Peyer's patch (tissue), 4 donors: ENCODE measurements at places on chromosomes 2 and 18. TPM values are rescaled to one million over a fixed set of nuclear protein-coding genes. Genes with fewer than 3 reads are reported as not detected.

The CD226 gene
- total RNA-seq, result 10.7 TPM

The CYB5A gene
- 397 TPM for total RNA-seq

The DSC3 gene
- total RNA-seq, result 0.83 TPM

The ANKRD23 gene
- 14.0 TPM for total RNA-seq

- no peak for DNase-seq
Measured at GRCh38 chr2:119513832-119514231, 10.5 kb downstream of the SCTR start.

DNA sequence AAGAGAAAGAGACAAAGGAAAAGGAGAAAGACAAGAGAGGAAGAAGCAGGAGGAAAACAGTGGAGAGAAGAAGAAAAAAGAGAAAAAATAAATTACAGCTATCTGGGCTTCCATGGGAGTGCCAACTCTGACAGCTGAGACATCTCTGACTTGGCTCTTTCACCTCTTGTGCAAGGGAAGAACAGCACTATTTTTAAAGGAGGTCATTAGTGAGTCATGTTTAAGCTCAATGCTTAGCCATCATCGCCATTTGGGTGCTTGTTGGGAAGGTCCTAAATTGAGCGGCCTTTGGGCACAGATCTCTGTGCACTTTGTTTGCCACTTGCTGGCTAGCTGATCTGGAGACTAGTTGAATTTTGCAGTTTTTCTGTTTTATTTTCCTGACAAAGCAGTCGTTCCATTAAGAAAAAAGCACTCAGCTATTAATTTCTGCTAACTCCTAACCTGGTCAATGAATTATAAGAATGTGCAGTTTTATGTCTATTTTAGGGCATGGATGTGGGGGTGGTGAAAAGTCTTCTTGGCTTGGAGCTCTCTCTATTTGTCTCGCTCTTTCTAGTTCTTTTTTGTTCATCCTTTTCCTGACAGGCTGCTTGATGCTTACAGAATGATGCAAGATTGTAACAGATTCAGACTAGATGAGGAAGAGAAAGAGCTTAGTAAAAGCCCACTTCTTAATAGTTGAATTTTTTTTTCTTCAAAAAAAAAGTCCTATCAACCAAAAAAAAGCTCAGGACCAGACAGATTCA lies 231.5 kb downstream of the SLC8A1 start:
- DNase-seq, result no peak

- DNase-seq, result no peak
Measured at GRCh38 chr2:216645636-216645950, 12.4 kb downstream of the IGFBP2 start.

DNA sequence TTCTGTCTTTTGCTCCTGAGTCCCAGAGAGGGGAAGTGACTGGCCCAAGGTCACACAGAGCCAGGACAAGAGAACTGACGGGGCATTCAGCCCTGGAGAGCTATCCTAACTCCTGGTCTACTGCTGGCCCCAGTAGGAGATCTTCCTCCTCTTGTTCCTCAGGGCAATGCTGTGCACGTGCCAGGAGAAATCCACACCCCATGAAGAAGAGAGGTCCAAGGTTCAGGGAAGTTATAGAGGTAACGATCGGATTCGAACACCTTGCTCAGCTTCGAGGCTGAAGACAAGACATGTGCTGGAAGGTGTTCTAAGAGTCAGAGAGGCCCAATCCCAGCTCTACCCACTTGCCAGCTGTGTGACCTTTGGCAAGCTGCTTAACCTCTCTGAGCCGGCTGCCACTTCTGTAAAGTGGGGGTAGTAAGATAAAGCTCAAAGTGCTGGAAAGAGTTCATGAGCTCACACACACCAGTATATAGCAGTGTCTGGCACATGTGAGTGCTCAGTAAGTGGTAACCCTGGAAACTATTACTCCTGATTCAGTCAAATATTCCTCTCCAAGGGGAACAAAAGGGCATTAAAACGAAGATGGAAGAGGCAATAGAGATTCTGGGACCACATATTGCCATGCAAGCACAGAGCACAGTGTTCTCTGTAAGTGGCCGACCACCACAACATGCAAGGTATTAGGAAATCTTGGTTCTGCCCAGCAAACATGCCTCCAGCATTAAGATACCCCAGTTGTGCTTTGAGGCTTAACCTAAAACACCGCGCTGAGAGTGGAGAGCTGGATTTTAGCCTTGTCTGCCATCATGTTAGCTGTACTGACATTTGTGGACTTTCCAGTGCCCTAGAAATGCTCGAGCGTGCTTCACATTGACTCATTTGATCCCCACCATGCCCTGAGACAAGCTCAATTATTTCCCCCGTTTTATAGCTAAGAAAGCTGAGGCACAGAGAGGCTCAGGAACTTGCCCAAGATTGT lies 25.6 kb downstream of the SERTAD2 start:
- DNase-seq, result peak; percentile 47

DNA sequence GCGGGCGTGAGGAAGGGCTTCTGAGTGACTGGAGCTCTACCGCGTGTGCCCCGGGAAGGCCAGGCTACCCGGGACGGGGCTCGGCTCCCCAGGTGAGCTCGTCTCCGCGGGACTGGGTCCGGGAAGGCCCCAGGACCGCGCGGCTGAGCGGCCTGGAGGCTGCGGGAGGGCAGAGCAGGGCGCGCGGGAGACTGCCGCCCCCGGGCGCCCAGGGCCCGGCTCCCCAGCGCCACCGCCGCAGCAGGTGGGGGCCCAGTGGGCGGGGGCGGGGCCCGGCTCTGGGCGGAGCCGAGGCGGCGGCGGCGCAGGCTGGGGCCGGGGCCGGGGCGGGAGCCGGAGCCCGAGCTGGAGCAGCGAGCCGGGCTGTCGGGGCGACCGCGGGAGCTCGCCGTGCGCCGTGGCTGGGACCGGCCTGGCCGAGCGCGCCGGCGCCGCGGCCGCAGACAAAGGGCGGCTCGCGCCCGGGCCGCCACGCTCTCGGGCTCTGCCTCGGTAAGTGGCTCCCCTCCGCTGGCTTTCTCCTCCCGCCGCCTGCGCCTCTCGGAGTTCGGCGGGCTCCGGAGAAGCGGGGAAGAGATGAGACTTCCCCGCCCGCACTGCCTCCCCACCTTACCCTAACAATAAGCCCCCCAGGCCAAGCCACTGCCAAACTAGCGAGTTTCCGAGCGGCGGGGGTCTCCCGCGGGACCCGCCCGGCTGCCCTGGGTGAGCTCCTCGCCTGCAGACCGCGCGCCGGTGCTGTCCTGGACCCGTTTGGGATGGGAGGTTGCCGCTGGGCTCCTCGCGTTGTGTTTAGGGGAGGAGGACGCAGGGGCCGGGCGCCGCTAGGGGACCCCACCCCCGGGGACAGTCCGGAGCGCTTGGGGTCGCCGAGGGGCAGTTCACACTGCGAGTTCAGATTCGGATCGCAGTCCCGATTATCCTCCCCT lies at the start of gene MAPK4:
MAPK4 (plus strand) TSS at position 336 of the 929 bp plus-strand sequence. CDS start 103,872 bp downstream, outside the sequence.
- DNase-seq, result peak; percentile 64

GRCh38 chr2:42959234-42960001 lies 167.0 kb upstream of the HAAO start:
- DNase-seq, result no peak

DNA sequence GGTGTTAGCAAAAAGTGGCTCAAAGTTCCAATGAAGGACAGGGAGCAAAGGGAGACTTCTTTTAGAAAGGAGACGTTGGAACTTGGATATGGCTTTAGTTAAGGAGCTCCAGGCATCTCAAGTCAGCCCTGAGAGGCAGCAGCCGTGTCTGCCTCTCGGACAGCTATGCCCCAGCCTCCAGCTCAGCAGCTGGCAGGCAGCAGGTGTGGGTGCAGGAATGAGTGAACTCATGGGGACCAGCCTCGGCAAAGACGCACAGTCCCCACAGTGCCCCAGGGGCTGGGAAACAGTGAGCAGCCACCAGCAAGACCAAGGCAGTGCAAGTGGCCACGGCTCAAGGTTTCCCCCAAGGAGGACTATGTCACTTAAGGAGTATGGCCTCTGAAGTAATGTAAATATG lies 1.6 kb upstream of the LRRFIP1 start:
- DNase-seq, result no peak

GRCh38 chr18:6733758-6734157 lies 4.2 kb downstream of the ARHGAP28 start:
- DNase-seq, result no peak

DNA sequence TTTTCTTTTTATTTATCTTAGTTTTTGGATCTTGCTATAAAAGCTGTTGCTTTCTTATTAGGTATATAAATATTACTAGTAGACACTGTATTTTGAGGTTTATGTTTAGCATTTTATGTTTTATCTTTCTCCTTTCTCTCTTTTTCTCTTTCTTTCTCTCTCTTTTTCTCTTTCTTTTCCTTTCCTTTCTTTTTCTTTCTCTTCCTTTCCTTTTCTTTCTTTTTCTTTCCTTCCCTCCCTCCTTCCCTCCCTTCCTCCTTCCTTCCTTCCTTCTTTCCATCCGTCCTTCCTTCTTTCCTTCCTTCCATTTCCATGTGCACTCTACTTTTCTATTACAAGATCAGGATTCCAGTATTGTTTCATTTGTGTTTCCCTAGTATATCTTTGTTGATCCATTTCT lies 814.8 kb downstream of the KCNJ3 start:
- DNase-seq, result no peak

DNA sequence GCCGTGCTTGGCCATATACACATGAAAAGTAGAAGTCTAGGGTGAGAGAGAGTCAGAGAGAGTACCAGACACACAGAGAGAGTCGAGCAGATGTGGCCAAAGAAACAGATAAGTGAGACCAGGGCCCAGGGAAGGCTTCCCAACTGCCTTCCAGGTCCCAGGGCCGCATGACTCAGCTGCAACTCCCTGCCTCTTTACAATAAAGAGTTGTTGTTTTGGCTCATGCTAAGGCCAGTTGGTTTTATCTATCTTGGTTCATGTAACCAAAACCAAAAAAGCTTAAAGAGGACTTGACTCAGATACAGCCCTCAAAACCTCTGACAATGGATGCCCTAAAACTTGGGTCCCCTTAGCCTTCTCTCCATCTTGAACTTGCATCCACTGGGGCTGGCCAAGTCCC lies 36.9 kb downstream of the REEP1 start:
- DNase-seq, result no peak

DNA sequence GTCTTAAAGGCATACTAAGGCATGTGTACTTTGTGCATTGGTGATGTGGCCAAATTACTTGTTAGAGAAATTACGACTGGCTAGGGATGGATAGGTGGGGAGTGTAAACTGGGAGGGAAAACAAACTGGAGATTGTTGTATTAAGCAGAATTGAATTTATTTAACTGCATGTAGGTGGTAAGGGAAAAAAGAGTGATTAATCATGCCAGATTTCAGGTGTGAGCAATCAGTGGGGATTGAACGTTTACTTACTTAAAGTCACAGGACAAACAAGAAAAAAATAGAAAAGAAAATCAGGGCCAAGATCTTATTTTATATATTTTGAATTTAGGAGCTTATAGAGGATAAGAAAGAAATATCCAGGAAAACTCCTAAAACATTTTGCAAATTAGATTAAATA lies 88.6 kb downstream of the GULP1 start:
- no peak for DNase-seq

- DNase-seq, result no peak
Measured at GRCh38 chr2:219625179-219625578, 2.3 kb upstream of the SLC4A3 start.

DNA sequence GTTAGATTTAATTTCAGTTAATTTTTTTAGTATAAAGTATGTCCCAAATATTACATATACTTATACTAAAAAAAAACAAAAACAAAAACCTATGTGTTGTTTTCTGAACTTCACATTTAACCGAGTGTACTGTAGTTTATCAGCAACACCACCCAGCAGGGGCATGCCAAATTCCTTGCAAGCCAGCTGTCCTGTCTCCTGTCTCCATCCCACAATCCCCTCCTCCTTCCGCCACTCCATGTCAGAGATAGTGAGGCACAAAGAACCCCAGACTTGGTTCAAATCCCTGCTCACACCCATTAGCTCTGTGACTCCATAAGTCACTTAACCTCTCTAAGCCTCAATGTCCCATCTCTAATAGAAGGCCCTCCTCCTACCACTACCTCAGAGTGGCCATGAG lies 9.4 kb downstream of the CHST10 start:
- DNase-seq, result no peak

- DNase-seq, result no peak
Measured at GRCh38 chr18:63126134-63127069, 193.2 kb downstream of the BCL2 start.

GRCh38 chr2:210539578-210540416 lies 16.6 kb upstream of the CPS1 start:
- DNase-seq, result no peak

DNA sequence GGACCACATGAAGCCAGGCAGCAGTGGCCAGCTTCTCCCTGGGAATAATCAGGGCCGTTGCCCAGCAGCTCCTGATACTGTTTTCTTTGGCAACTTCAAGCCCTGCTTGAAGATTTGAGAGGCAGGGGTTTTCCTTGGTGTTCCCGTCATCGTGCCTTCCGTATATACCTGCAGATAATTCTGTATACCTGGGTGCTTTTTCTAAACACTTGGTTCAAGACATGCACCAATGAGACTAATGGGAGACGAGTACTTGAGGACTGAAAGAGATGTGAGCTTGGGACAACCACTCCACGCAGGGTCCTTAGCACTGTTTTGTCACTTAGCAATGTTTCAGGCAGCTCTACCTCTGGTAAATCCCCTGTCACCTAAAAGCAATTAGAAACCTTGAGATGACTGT lies 118.8 kb downstream of the RTN4 start:
- no peak for DNase-seq

- no peak for DNase-seq
Measured at GRCh38 chr18:59041819-59042815, 97.6 kb upstream of the SEC11C start.

DNA sequence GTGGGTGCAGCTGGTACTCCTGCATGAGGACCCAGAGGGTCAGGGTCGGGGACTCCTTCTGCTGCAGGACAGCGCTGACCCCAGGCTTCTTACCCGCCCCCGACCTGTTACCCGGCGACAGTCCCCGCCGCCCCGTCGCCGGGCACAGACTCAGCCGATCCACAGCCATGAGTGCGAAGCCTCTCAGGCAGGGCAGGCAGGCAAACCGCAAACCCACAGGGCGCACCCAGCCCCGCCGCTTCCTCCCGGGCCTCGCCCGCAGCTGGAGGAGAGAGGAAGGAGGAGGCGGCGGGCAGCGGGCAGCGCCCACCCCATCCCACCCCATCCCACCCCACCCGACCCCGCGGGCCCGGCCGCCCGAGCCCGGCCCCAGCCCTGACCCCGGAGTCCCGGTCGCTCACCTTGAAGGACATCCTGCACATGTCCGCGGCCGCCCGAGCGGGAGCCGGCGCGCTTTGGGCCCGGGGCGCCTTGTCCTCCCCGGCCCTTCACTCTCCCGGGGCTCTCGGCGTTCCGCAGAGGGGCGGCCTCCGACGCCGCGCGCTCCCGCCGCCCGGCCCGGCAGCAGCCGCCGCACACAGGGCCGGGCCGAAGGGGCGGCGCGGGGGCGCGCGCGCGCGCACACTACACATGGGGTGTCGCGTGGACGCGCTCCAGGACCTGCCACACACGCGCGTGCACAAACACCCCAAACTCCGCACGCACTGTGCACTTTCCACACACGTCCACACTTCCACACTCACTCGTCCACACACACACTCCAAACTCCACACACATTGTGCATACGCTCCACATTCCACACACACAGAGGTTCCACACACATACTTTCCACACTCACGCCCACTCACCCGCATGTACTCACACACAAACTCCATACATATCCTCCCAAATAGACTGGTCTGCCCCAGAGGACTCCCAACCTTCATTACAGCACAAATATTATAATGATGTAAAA lies at the start of gene ANKRD29:
ANKRD29 (minus strand) TSS at position 603 of the 955 bp plus-strand sequence; CDS start at position 422, 181 bp downstream.
- DNase-seq, result peak; percentile 59
